ENCODE measurements at places on chromosomes 3 and 15.
A peak's percentile ranks its signal among the peaks of the same experiment; 100 is the strongest.

DNA sequence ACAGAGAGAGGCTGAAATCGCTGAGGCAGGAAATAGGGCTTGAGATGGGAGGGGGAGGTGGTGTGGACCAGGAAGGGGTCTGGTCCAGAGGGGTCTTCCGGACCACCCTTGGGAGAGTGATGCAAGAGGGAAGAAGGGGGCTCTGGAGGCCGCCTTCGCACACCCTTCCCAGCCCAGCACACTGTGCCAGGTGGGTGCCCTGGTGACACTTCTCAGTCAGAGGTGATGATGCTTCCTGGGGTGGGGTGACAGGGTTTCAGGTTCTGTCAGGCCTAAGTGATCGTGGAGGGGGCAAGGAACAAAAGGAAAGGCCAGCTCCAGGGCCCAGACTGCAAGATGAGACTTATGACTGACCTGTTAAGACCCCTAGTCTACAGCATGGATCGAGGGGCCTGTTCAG, 12.7 kb downstream of the SEMA3G start:
- no peak for DNase-seq

DNA sequence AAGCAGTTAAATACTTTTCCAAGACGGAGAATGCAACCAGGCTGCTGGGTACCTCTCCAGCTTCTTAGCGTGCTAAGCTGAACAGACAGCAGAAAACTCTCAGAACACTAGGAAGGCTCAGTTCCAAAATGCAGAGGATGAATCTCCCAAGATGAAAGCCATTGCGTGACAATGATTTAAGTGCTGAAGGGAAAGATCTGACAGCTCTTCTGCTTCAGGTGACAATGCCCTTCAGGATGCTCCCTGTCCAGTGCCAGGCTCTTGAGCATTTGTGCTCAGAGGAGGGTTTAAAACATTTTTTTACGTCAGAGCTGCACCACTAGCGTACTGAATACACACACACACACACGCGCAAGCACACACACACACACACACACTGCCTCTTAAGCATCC, 26.3 kb downstream of the ARHGEF3 start:
- no peak for DNase-seq

DNA sequence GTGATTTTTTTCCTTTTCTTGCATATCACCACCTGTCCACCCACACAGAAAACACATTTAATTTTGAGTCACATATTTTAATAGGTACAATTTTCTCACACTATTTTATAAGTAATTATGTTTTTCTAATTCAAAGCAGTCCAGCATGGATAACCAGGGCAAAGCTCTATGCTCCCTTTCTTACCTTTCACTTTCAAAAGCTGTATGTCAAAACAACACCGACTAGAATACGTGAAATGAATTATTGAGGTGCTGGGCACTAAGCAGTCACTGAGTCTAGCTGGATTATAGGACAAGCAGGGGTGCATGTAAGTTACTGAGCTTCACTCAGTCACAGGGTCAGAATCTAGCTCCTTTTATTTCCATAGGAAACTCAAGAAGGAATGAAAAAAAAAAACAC, 60.6 kb downstream of the LSAMP start:
- no peak for DNase-seq

DNA sequence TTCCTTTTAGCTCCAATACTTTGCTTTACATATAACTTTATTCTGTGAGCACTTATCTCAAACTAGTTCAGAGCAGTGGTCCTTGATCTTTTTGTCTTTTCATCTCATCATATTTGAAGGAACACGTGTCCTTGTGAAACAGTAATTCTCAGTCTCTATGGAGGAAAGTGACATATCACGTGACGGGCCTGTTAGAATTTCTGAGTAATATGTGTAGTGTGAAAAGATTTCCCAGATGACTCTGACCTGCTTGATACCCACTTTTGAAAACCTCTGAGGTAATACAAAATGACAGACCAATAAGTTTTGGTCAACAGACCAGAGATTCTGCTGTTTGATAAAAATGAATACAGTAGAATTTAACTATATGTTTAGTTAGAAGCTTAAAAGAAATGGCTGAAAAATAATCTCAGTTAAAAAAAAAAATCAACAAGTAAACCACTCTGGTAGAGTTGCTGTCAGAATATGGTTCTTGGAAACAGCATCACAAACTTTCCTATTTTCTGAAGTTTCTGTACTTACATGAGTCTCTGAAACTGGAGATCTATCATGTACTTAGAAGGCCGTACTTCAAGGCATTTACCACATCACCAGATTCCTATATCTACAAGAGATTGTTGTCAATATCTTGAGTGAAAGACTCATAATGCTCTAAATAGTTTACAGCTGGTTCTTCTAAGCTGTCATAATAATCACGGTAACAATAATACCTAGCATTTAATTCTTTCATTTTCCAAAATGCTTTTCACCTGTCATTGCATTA, 590.2 kb upstream of the TBL1XR1 start:
- peak; percentile 33 for DNase-seq

- no peak for DNase-seq
Measured at GRCh38 chr15:62462721-62463120, 297.6 kb upstream of the C2CD4B start.

DNA sequence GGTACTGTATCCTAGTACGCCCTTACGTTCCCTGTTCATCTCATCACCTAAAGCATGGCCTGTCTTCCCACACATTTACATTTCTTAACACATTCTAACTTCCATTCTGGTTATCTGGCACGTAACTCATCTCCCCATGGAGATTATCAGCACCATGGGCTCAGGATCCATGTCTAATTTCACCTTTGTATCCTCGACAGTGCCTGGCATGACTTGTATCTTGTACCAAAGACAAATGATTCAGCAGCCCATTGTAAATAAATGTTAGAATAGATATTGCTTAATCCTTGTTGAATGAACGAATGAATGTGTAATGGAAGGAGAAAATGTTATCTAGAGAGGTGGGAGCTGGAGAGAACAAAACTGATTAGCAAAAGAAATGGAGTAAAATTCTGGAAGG, 69.7 kb upstream of the TPM1 start:
- DNase-seq: no peak

GRCh38 chr3:183370391-183370790, 58.0 kb downstream of the MCF2L2 start:
- DNase-seq: no peak

DNA sequence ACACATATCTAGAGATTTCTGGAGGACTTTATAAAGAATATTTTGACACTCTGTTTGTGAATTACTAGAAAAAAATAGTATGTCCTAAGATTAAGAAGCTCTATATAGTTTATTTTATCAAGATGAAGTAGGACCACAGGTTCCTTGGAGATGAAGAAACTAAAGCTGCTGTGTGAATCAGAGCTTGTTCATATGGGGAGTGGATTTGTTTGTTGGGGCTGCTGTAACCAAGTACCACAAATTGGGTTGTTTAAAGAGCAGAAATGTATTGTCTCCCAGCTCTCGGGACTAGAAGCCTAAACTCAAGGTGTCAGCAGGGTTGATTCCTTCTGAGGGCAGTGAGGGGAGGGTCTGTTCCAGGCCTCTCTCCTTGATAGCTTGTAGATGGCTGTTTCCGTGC, 270.6 kb upstream of the UMPS start:
- DNase-seq: no peak

DNA sequence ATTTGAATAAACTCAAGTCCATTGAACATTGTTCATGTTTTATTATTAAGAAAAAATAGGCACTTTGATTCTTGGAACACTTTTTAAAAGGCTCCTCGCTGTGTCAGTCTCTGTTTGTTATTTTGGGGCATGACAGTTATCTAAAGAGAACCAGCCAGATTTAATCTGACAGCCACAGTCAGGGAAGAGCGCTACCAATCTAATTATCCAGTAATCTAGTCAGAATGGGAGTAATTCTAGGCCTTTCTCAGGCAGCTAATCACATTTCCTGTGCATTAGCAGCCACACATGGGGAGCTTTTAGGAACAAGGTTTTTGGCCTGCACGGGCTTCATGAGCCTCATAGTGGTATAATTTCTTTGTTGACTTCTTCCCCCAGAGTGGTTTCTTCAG, 362.2 kb downstream of the RBMS3 start:
- DNase-seq: no peak

GRCh38 chr3:28039829-28040228, 201.6 kb upstream of the CMC1 start:
- DNase-seq: no peak

- no peak for DNase-seq
Measured at GRCh38 chr3:21446945-21447475, 304.0 kb downstream of the ZNF385D start.

DNA sequence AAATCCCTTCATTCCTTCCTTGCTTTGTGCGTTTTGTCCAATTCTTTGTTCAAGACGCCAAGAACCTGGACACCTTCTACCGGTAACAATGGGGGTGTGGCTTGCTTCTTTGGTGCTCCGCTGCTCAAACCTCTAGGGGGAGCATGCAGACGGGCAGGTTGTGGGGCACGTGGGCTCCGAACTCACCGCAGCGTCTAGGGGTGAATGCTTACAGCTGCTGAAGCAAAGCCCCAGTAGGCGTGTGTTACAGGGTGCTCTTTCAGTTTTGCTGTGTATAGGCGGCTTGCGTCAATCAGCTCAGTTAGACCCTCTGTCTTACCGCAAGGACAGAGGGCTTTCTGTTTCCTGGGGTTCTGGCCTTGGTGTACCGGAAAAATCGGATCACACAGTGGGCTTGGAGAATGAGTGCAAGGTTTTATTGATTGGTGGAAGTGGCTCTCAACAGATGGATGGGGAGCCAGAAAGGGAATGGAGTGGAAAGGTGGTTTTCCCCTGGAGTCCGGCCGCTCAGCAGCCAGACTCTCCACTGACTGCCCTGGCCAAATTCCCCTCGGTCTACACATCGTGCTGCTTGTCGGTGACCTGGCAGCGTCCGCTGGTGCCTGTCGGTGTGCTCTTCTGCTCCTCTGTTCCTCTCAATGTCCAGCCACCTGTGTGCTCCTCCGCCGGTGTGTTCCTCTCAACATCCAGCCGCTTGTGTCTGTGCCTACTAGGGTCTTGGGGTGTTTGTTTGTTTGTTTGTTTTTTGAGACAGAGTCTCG, 1.2 kb upstream of the LRRC34 start:
- peak; percentile 77 for DNase-seq

DNA sequence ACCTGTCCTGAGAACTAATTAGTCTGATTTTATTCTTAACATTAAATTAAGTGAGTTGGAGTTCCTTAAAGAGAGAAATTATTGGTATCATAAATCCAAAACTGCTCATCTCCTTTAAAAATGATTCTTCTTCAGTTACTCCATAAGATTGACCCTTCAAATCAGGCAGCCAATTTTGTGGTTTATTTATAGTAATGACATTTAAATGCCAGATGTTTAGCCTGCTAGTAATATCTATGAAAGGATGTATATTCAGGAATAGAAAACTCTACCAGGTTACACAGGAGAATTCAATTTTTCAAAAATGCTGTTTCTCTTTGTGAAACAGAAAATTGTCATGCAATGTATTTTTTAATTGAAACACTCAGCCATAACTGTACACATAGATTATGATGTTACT, 457.8 kb upstream of the ROBO2 start:
- DNase-seq: no peak

- DNase-seq: no peak
Measured at GRCh38 chr3:4462369-4463040, 4.6 kb downstream of the SUMF1 start.

DNA sequence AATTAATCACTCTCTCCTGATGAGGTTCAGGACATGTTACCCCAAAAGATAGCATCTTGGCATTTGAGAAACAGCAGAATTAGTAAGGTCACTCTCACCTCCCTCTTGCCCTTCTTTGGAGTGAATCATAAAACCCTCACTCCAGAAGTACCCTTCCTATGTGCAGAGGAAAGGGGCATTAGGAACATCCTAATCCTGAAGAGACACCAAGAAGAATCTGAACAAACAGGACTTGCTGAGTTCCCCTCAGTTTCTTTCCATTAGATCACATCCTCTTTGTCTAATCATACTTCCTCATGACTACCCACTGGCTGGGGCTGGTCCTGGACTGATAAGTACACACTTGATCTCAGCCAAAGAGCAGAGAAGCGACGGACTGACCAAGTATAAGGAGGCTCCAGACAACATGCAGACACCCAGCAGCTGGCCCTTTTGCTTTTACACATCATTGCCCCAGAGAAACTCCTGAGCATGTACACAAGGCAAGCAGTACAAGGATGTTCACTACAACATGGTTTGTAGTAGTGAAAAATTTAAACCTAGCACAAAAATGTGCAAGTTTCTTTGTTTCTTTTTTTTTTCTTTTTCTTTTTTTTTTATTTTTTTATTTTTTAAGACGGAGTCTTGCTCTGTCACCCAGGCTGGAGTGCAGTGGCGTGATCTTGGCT, 15.0 kb upstream of the TM6SF1 start:
- DNase-seq: peak; percentile 3

DNA sequence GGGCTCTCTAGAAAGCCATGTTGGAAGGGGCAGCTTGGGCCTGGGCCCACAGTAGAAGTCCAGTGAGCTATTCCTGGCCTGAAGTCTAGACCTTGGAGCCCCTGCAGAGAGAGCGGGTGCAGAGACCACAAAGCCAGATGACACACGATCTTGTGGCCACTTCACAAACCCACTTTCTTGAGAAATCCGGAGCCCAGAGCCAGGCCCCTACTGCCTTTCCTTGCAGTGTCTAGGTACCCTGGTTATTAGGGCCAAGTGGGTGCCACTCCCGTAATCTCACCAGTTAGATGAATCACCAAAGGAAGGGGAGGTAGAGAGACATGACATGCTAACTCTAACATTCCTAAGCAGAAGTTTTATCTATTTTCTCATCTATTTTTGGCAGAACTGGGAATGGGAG, 72.5 kb upstream of the ADAMTSL3 start:
- no peak for DNase-seq

DNA sequence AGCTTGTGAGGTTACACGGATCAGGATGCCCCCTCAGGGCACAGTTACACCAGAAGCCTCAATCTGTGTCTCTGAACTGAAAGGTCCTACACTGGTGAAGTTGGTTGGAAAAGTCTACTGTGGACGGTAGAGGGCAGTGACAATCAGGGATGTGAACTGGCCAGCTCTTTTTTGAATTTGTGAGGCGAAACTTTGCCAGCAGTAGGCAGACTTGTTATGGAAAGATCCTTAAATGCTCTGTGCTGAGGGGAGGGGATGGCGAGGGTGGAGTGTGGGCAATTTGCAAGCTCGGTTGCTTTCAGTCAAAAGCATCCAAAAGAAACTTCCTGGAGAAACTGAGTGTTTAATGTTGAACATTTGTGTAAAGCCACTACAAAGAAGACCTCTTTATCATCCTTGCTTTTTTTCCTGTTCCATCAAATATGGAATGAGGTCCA, 127.4 kb upstream of the ABHD17C start:
- peak; percentile 9 for DNase-seq

- DNase-seq: no peak
Measured at GRCh38 chr3:102733791-102734563, 299.2 kb downstream of the ZPLD1 start.

- no peak for DNase-seq
Measured at GRCh38 chr3:40718681-40719080, 193.9 kb downstream of the ZNF621 start.

- DNase-seq: peak; percentile 89
Measured at GRCh38 chr3:10551821-10552630, 46.6 kb upstream of the ATP2B2 start.

- DNase-seq: no peak
Measured at GRCh38 chr3:23113455-23114171, 89.5 kb upstream of the UBE2E2 start.

GRCh38 chr3:106577241-106577640, 708.4 kb upstream of the CBLB start:
- no peak for DNase-seq
